ENCODE measurements at places on chromosomes 6 and 20. TPM values are rescaled to one million over a fixed set of nuclear protein-coding genes. Genes with fewer than 3 reads are reported as not detected.

The FNDC1 gene
- 23.2 TPM for total RNA-seq

The CALHM4 gene
- total RNA-seq, result not detected

The ADGRF1 gene
- 16.9 TPM for total RNA-seq

The GMNN gene
- total RNA-seq, result 25.8 TPM

The CFB gene
- 36.7 TPM for total RNA-seq

The HLA-DOA gene
- 85.9 TPM for total RNA-seq

The SIM1 gene
- not detected for total RNA-seq

The VSX1 gene
- not detected for total RNA-seq

The DEFB119 gene
- total RNA-seq, result 3.1 TPM

The FAM209B gene
- not detected for total RNA-seq

The HTR1B gene
- total RNA-seq, result not detected

The ELOVL2 gene
- total RNA-seq, result 1.0 TPM

The MYH7B gene
- 1.9 TPM for total RNA-seq

The ZBP1 gene
- 0.34 TPM for total RNA-seq

The GTF2H4 gene
- 21.2 TPM for total RNA-seq

The BPIFA1 gene
- not detected for total RNA-seq

The BNIP5 gene
- total RNA-seq, result not detected

The RNF39 gene
- total RNA-seq, result not detected

The LKAAEAR1 gene
- total RNA-seq, result 1.3 TPM

The SLX4IP gene
- total RNA-seq, result 8.3 TPM

The ACAT2 gene
- total RNA-seq, result 5.6 TPM

The NEU1 gene
- total RNA-seq, result 98.1 TPM

The C20orf202 gene
- not detected for total RNA-seq

The ZC2HC1B gene
- total RNA-seq, result not detected

The TENT5A gene
- total RNA-seq, result 23.0 TPM

The RNF8 gene
- 18.4 TPM for total RNA-seq

The EFCAB8 gene
- not detected for total RNA-seq

The SMIM13 gene
- 7.5 TPM for total RNA-seq

The PAX1 gene
- total RNA-seq, result 0.81 TPM

The SPTLC3 gene
- total RNA-seq, result 38.8 TPM

The ADISSP gene
- total RNA-seq, result 16.5 TPM

The PRR18 gene
- 0.21 TPM for total RNA-seq

The PTPRT gene
- not detected for total RNA-seq

The PRL gene
- not detected for total RNA-seq

The EDN1 gene
- 4.6 TPM for total RNA-seq

The RAMACL gene
- 13.4 TPM for total RNA-seq

The THBD gene
- 73.9 TPM for total RNA-seq

The HTR1E gene
- 0.33 TPM for total RNA-seq

The HLA-F gene
- total RNA-seq, result 81.3 TPM

The B3GAT2 gene
- not detected for total RNA-seq

The ZNF334 gene
- total RNA-seq, result 12.2 TPM

The RAB44 gene
- total RNA-seq, result not detected

The HLA-DPB1 gene
- 44.7 TPM for total RNA-seq

The SULF2 gene
- 54.0 TPM for total RNA-seq

The PPP1R18 gene
- total RNA-seq, result 15.7 TPM

The PDYN gene
- not detected for total RNA-seq

The TMEM244 gene
- total RNA-seq, result not detected

The SLC16A10 gene
- total RNA-seq, result 23.5 TPM

The HRH3 gene
- total RNA-seq, result not detected

The CST9L gene
- total RNA-seq, result 1.1 TPM

The SPDEF gene
- total RNA-seq, result not detected

The TRIM10 gene
- not detected for total RNA-seq

The ADGRB3 gene
- total RNA-seq, result 0.45 TPM

The PTCRA gene
- total RNA-seq, result not detected

The HLA-G gene
- not detected for total RNA-seq

All from thyroid gland (tissue), 4 donors.